Stimulated activated CD4-positive, alpha-beta T cell treated with anti-CD3 and anti-CD28 coated beads, Interleukin-12 subunit alpha, Interleukin-12 subunit beta, amount 100 ng/mL, for 24 hours (primary cell): ENCODE measurements at places on chromosomes 16 and 17.

DNA sequence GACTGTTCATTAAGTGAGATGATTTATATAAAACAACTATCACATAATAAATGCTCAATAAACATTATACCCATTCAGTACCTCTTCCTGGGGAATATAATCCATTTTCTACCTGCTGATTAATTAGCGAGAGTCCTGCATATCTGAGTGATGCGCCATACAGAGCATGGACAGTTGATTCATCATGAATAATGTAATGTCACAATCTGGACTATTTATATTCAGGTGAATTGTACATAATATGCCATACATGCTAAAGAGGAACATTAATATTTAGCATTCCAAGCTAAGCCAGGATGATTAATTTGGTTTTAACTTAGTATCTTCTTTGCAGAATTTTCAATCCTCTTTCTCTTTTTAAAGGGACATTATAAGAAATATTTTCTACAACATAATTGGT, 362.0 kb upstream of the XYLT1 start:
- DNase-seq, result no peak

DNA sequence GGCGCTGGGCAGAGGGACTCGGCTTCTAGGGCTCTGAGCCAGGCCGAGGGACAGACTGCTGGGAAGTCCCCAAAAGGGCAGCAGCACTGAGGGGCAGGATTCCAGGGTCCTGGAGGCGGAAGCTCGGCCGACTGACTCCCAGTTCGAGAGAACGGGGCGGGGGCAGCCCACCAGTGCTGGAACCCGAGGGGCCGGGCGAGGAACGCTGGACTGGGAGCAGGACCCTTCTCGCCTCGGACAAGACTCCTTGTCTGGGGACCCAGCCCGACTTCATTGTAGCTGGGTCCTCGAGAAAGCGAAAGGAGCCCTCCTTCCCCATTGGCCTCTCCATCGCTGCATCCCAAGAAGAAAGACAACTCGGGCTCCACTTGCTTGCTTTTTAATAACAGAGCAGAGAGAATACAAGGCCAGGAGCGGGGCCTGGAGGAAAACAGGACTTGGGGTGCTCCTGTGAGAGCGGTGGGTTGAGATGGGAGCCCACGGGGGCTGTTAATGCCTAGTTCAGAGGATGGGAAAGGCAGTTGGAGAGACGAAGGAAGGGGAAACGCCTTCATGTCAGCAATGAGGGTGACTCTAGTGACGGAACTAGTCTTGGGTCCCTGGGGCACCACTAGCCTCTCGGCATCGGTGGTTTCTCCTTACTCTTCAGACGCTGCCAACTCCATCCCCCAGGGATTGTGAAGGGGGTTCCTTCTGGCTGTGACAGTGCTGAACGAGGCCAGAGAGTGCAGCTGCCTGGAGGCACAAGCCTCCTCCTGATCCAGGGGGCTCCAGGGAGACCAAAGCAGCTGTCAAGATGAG, 492 bp upstream of the CAMTA2 start:
- no peak for DNase-seq

- DNase-seq, result no peak
Observed at GRCh38 chr16:11448796-11449416, 103.6 kb downstream of the RMI2 start.

DNA sequence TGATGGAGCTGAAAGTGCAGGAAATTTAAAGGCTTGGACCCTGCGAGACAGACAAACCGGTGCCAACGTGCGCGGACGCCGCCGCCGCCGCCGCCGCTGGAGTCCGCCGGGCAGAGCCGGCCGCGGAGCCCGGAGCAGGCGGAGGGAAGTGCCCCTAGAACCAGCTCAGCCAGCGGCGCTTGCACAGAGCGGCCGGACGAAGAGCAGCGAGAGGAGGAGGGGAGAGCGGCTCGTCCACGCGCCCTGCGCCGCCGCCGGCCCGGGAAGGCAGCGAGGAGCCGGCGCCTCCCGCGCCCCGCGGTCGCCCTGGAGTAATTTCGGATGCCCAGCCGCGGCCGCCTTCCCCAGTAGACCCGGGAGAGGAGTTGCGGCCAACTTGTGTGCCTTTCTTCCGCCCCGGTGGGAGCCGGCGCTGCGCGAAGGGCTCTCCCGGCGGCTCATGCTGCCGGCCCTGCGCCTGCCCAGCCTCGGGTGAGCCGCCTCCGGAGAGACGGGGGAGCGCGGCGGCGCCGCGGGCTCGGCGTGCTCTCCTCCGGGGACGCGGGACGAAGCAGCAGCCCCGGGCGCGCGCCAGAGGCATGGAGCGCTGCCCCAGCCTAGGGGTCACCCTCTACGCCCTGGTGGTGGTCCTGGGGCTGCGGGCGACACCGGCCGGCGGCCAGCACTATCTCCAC, at the start of gene NOG:
TSS of gene NOG (plus strand) at position 54 of the 674 bp plus-strand sequence. CDS start at position 579, 525 bp downstream.
- no peak for DNase-seq

- DNase-seq, result no peak
Observed at GRCh38 chr17:8285270-8286181, 2.9 kb upstream of the RANGRF start.

DNA sequence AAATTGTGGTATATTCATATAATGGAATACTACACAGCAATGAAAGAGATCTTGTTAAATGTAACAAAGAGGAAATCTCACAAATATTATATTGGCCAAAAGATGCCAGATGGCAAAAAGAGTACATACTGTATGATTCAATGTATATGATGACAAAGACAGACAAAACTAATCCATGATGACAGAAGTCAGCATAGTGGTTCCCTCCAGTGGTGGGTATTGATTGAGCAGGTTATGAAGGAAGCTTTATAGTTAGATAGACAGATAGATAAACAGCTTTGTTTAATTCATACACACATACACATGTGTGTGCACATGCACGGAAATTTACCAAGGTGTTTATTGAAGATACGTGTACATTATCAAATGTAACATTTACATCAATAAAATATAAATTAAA, 74.4 kb upstream of the SMIM36 start:
- no peak for DNase-seq

- DNase-seq, result no peak
Observed at GRCh38 chr16:59356144-59356543, 622.0 kb upstream of the GOT2 start.

DNA sequence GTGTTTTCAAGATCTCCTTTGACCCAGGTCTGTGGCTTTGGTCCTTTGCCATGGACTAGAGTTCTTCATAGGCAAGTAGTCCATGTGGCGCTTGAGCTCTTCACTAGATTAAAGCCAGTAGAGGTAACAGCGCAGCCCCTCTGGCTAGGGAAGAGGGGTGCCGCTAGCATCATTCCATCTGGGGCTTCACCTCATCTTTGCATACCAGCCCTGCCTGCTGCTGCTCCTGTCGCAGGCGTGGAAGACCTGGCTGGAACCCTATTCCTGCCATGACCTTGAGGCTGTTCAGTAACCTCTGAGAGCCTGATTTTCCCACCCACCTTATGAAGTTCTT, 198.4 kb downstream of the MSI2 start:
- no peak for DNase-seq

DNA sequence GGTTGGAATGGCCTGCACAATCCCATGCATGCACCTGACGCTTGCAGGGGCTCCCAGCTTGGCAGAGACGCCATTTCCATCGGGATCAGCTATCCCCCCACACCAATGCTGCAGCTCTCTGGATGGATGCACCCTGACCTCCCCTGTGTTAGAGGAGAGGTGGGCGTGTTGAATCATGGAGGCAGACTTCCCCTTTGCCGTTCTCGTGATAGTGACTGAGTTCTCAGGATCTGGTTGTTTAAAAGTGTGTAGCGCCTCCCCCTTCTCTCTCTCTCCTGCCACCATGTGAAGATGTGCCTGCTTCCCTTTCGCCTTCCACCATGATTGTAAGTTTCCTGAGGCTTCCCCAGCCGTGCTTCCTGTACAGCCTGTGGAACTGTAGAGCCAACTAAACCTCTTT, 17.8 kb upstream of the KCNH6 start:
- DNase-seq, result no peak

- no peak for DNase-seq
Observed at GRCh38 chr17:82933911-82934310, 94.1 kb upstream of the ZNF750 start.

DNA sequence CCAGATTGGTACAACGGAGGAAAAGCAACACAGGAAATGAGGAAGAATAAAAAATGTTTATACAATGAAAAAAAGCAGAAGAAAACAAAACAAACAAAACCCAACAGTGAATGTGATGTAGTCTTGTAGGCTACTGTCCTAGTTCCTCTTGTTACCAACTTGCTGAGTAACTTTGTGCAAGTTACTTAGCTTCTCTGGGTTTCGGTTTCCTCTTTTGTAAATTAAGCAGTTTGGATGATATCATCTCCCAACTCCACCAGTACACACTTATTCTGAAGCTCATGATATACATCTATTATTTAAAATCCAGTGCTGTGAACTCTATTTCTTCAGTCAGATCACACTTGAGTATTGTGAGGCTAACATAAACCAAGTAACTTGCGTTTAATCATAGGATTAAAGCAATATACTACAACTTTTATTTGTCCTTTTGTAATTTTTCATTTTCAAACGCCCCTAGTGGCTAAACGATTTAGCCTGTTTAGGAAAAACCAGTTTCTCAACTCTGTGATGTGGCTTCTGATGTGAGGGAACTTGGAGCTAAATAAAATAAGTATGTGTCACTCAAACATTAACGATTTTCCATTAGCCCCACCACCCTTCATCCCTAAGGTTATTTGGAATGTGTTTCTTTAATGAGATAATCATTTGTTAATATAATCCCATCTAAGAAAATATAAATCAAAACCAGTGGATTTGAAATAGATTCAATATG, 1.4 kb upstream of the UNK start:
- DNase-seq, result no peak
